Omental fat pad (tissue), 4 donors: ENCODE measurements at places on chromosomes 5 and 9.

DNA sequence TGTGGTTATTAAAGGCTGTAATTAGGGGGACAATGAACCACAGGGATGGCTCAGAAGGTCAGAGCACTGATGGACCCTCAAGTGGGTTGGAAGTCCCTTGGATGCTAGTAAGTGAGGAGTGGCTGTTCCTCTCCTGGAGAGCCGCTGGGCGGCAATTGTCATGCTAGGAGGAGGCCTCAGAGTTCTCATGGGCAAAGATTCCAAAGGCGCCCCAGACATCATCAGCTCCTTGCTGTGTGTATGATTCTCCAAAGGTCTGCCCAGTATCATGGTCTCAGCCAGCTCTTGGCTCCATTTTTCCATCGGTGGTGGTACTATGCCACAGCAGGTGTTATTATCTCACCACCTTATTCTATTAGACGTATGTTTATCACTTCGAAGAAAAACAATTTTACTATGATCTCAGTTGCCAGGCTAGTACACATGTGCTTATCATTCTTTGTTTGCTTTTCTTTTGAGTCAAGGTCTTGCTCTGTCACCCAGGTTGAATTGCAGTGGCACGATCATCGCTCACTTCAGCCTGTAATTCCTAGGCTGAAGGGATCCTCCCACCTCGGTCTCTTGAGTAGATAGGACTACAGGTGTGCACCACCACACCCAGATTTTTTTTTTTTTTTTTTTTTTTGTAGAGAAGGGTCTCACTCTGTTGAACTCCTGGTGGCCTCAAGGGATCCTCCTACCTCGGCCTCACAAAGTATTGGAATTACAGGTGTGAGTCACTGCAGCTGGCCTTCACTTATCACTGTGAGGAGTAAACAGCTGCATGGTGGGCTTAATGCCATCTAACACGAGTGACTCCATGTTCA, 46.8 kb downstream of the EXOSC2 start:
- DNase-seq: no peak

- no peak for DNase-seq
Measured at GRCh38 chr5:72767289-72768010, 49.0 kb upstream of the TNPO1 start.

DNA sequence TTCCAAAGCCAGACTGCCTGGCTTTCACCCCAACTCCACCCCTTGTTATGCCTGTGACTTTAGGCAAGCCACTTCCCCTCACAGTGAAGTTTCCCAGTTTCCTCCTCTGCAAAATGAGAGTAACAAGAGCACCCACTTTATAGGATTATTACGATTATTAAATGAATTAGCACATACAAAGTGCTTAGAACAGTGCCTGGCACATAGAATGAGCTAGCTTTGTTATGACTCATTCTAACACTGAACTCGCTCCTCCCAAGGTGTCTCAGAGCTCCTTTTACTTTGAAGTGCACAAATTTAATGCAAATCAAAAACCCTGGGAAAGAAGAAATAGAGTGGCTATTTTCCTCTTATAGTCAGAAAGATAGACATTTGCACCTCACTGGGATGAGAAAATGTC, 34.3 kb downstream of the DNAH5 start:
- DNase-seq: no peak

DNA sequence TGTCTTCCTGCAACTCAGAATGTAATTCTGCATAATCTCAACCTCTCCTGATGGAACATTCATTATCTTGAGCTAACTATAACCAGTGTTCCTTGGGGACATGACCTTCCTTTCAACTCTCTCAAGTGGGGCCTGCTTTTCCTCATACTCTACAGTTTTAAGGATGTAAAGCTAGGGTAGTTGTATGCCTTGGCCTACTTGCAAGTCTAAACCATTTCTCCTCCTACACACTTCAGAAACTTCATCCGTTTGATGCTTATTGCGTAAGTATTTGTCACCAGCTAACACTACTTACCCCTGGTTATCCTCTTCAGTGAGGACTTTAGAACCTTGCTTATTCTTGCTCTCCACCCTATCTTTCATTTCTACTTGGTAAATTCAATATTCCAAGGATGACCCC, 548.9 kb downstream of the HINT1 start:
- no peak for DNase-seq

- DNase-seq: no peak
Measured at GRCh38 chr5:100516285-100516684, 18.9 kb upstream of the FAM174A start.

- no peak for DNase-seq
Measured at GRCh38 chr9:76697554-76697953, 66.7 kb upstream of the PCA3 start.

GRCh38 chr9:114164191-114164794, 9.0 kb downstream of the COL27A1 start:
- DNase-seq: no peak

GRCh38 chr9:126056312-126057021, 270.2 kb upstream of the MVB12B start:
- DNase-seq: no peak

DNA sequence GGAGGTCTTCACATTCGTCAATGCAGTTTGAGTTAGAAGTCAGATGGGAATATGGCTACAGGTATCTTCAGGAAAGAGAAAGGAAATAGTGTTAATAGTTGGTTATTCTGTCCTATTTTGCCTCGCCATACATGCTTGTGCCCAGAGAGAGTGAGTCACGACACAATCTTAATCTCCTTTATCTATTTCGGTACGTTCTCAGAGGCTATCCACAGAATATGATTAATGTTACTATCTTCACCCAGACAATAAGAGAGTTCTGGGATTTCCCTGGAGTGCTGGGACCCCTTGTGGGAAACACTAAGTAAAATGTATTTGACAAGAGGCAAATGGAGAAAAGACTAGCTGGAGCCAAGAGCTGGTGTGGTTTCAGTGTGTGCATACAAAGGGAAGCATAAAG, 25.5 kb downstream of the MINAR2 start:
- no peak for DNase-seq

GRCh38 chr5:96209829-96210228, 223.2 kb downstream of the PCSK1 start:
- no peak for DNase-seq

- DNase-seq: no peak
Measured at GRCh38 chr5:154811239-154811638, 39.2 kb downstream of the FAXDC2 start.

GRCh38 chr5:142357469-142358090, 32.8 kb upstream of the SPRY4 start:
- DNase-seq: no peak

GRCh38 chr5:159878988-159879471, 37.3 kb upstream of the ADRA1B start:
- no peak for DNase-seq

GRCh38 chr9:14127656-14128055, 186.3 kb downstream of the NFIB start:
- DNase-seq: no peak

DNA sequence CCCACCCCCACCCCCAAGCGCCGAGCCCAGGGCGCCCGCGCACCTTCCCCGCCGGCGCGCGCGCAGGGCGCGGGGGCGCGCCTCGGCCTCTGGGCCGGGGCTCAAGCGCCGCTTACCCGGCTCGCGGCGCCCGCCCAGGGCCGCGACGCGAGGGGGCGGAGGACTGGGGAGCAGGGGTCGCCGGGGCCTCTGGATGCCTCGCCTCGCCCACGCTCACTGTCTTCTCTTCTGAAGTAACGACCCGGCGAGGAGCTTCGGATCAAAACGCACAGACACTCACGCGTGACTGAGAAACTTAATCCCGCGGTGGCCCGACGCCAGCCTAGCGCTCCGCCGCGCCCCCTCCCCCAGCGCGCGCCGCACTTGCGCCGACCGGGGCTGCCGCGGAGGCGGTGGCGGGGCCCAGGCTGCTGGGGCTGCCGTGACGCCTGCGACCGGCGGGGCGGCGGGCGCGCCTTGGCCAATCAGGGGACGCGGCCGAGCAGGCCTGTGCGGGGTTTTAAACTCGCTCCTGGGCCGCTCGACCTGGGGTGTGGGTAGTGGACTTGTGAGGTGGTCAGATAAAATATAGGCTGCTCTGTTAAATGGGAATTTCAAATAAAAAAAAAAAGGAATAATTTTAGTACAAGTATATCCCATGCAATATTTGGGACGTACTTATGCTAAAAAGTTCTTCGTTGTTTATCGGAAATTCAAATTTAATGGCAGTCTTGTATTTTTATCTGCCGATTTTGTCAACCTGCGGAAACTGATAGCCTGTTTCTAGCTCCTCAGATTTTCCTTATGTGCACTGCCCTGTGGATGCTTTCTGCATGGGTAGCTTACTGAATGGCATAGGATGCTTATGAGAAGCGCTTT, at the start of gene MPDZ:
Gene MPDZ, minus strand, starts transcription at position 409 of the 858 bp plus-strand sequence. CDS start 29,377 bp downstream, outside the sequence.
- peak; percentile 24 for DNase-seq

DNA sequence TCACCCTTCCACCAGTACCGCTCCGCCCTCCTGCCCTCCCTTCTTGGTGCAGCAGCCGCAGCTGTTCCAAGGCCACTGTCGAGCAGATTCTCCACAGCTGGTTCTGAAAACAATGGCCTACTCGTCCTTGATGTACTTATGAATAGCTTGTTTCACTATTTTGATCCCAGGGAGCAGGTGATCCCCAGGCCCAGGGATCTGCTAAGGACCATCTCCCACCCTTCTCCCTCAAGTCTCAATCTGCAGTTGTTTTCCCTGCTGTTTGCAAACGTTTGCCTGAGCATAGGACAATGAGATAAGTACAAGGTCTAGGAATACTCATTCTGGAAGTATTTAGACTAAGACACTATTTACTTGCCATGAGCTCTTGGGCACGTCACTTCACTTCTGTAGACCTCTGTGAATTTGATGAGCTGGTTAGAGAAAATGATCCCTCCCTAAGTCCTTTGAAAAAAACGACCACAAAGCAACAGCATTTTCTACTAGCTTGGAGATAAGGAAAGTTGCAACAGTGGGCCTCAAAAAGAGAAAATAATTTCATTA, 1.8 kb downstream of the LURAP1L start:
- peak; percentile 49 for DNase-seq

- DNase-seq: no peak
Measured at GRCh38 chr5:124504081-124504916, 242.1 kb downstream of the ZNF608 start.

- no peak for DNase-seq
Measured at GRCh38 chr5:86684222-86684621, 66.5 kb downstream of the COX7C start.

- DNase-seq: no peak
Measured at GRCh38 chr5:168765086-168765550, 185.9 kb upstream of the PANK3 start.

DNA sequence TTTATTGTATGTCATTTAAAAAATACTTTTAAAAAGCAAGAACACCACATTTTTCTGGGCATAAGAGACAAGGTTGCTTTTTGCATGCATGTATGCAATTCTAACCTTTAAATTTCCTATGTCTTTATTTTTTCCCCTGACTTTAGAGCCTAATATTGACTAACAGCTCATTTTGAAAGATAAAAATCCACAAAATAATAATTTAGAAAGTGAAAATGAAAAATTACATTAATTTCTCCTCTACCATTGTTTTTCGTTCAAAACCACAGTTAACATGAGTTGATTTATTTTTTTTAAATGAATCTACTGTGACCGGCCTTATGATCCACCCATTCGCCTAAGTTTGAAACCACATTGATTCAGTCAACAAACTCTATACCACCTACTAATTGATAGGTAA, 137.5 kb upstream of the CDKN2B start:
- DNase-seq: no peak

GRCh38 chr5:135833961-135834638, 363 bp upstream of the SLC25A48 start:
- no peak for DNase-seq

GRCh38 chr9:114299286-114300152, 23.4 kb upstream of the ORM1 start:
- DNase-seq: no peak

- DNase-seq: no peak
Measured at GRCh38 chr5:93874080-93874479, 132.7 kb upstream of the POU5F2 start.

GRCh38 chr9:125749287-125749935, 2.2 kb downstream of the PBX3 start:
- DNase-seq: no peak

GRCh38 chr5:141382469-141383294, at the start of gene PCDHGA7:
Gene PCDHGA7 (plus strand): TSS chr5:141382742. CDS start chr5:141382900, 158 bp downstream.
- no peak for DNase-seq

- DNase-seq: no peak
Measured at GRCh38 chr5:180274695-180275094, 17.2 kb downstream of the MAPK9 start.

DNA sequence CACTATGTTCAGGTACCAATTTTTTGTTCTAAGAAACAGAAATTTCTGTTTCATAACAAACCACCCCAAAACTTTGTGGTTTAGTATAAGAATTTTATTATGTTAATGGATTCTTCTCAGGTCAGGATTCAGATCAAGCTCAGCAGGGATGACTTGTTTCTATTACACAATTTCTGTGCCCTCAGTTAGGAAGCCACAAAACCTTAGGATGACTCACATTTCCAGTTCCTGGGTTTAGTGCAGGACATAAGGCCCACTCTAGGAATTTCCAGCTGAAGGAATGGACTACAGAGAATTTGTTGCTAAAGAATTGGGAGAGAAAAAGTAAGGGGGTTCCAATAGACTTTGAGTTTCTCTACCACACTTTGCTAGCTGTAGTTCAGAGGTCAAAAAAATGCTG, 629.3 kb downstream of the ANXA1 start:
- no peak for DNase-seq

GRCh38 chr5:2813678-2814077, 62.2 kb upstream of the IRX2 start:
- DNase-seq: no peak

DNA sequence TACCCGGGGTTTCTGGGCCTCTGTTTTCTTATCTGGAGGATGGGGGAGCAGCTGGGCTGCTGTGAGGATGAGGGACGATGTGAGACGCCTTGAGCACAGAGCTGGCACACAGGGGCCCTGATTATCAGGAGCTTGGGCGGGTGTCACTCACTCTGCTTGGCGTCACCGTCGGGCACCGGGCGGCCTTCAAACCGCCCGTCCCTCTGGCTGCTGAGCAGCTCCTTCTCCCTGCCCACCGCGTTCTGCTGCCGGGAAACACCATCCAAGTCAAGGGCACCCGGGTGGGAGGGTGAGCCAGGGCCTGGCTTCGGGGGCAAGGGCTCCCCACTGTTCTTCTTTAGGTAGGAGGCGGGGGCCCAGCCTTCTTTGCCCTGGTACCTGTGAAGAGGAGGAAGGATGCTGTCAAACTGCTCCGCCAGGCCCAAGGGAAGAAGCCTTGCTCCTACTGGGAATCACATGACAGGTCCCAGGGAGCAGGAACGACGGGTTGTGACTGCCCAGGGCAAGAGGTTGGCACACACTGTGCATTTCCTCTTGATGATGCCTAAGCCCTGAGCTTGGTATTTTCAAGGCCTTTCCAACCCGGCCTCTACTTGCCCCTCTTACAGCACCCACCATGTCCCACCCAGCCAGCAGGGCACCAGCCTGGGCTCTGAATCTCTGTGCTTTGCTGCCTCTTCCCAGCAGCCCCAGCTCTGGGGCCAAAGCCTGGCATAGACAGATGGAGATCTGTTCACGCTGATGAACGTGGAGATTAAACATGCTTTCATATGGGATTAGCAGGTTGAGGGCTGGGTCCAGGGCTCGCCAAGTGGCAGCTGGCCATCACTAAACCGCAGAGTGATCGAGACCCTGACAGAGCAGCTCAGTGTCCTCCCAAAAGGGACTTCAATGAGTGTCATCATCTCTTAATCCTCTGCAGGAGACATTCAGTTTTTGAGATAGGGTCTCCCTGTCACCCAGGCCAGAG, 66.9 kb upstream of the UBTD2 start:
- no peak for DNase-seq
